ENCODE measurements at places on chromosomes 12 and 14.

GRCh38 chr12:95547522-95548055 is 3.7 kb downstream of the USP44 start:
- DNase-seq = no peak

GRCh38 chr12:10802587-10802986 is at the start of gene TAS2R7:
TSS of gene TAS2R7 (minus strand) at chr12:10802627. CDS start at chr12:10802570, 57 bp downstream.
- DNase-seq = no peak

DNA sequence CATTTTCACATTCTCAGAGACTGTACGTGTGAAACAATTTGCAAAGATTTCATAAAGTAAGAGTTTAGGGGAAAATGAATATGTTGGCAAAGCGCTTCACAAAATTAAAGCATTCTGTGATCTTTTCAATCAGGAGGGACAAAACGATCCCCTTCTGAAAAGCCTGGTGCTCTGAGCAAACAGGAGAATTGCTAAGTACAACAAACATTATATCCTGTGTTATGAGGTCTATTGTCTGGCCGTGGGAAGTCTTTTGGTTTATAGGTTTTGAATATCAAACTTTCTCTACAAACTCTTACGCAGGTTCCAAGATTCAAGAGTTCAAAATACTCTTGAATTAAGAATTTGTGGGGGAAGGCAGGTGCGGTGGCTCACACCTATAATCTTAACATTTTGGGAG is 7.2 kb upstream of the FOXN3 start:
- DNase-seq = no peak

GRCh38 chr14:104634886-104635570 is 30.5 kb upstream of the TMEM179 start:
- no peak for DNase-seq

- no peak for DNase-seq
These were observed 104.5 kb downstream of the PRKAB1 start for GRCh38 chr12:119772431-119772830.

- no peak for DNase-seq
These were observed 99.0 kb downstream of the LIN7A start for GRCh38 chr12:80838708-80839107.

GRCh38 chr14:103260629-103261124 is 73.4 kb upstream of the EIF5 start:
- DNase-seq = peak; percentile 29

- DNase-seq = no peak
These were observed 5.0 kb upstream of the RAB21 start for GRCh38 chr12:71749666-71750065.

GRCh38 chr12:32360956-32361355 is 38.4 kb upstream of the FGD4 start:
- DNase-seq = no peak

DNA sequence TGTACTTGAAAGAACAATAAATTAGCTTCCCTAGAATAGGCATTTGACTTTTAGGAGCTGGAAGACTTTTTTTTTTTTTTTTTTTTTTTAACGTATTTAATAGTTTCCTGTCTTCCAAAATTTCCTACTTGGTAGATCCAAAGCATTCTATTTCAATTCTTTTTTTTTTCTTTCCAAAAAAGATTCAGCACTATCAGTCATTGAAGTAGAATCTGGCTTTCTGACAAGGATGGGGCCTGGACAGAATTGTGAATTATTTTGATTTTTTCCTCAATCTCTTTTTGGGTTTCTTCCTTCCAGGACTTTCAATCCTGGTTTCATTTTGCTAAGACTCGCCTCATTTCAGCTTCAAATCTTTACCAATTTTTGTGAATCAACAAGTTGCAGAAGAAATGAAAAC is 21.2 kb downstream of the GNG2 start:
- no peak for DNase-seq

- DNase-seq = no peak
These were observed 171.4 kb downstream of the CRADD start for GRCh38 chr12:93848523-93849101.

DNA sequence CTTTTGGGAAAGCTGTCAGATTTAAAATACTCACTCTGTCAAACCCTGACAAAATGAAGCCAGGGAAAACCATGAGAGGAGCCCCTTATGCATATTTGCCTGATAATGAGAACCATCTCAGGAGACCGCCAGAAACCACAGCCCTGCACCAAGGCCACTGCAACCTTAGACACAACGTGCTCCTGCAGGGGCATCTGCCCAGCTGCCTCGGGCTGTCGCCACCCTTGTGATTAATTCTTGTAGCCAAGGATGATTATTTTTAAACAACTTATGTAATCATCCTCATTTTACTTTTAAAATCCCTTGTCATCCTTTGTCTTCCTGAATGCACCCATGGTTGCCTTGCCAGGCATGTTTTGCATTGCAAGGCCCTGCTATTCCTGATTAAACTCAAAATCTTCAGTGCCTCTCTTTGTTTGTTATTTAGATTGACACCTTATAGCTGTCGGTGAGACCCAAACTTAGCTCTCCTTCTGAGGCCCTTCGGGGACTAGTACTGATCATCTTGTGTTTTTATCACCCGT is 766.4 kb upstream of the TMEM132C start:
- DNase-seq = no peak

DNA sequence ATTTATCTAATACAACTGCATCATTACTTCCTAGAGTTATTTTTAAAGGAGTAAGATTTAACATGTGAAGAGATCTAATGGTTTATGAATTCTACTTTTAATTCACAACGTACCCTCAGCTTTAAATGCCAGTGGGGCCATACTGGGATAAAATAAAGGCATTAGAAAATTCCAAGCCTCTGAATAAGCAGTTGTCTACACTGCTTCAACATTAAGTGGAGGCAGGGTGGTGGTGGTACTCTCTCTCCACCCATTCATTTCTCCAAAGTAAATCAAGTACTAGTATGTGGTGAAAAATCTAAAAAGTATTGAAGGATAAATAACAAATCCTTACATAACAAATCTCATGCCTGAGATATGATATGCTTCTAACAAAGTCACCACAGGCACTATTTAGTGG is 52.4 kb downstream of the FERMT2 start:
- DNase-seq = no peak

DNA sequence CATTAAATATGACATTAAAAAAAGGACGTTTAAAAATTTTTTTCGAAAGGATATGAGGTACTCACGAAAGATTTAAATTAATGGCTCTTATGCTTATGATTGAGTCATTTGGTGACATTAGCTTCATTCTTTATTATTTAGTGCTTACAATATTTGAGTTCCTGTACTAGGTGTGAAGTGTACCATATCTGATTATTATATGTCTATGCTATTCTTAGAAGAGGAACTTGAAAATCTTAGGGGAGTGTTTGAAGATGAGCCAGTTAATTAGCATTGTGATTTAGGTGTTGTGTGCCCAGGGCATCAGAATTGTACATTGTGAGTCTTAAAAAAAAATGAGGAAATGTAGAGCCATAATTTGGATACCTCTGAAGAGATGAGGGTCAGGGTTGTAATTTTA is 118.6 kb downstream of the FUT8 start:
- no peak for DNase-seq

- no peak for DNase-seq
These were observed 150.0 kb downstream of the GPR65 start for GRCh38 chr14:88154926-88155325.

- no peak for DNase-seq
These were observed 47.3 kb upstream of the GTF2A1 start for GRCh38 chr14:81268016-81268416.

- DNase-seq = no peak
These were observed 11.5 kb downstream of the ISCA2 start for GRCh38 chr14:74504874-74505720.

- DNase-seq = no peak
These were observed 77.0 kb downstream of the MSRB3 start for GRCh38 chr12:65355461-65355860.

DNA sequence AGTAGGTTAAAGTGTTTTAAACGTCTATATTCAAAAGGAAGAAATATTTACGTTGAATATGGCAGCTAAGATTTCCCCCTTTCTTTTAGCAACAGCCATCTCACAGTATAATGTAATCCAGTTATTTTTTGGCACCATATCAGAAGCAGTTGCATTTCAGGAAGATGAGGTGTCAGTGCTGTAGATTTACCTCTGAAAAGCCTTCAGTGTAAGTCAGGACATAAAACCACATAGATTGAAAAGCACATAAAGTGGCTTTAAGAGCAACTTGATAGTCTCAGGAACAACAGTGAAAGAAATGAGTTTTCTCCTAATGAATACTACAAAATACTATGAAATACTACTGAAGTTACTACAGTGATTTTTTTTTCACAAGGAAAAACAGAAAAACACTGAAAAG is 6.9 kb downstream of the MLH3 start:
- DNase-seq = no peak

- DNase-seq = no peak
These were observed 38.7 kb downstream of the P2RX4 start for GRCh38 chr12:121248622-121249021.

GRCh38 chr12:126768517-126768916 is 1498.5 kb upstream of the TMEM132C start:
- no peak for DNase-seq

DNA sequence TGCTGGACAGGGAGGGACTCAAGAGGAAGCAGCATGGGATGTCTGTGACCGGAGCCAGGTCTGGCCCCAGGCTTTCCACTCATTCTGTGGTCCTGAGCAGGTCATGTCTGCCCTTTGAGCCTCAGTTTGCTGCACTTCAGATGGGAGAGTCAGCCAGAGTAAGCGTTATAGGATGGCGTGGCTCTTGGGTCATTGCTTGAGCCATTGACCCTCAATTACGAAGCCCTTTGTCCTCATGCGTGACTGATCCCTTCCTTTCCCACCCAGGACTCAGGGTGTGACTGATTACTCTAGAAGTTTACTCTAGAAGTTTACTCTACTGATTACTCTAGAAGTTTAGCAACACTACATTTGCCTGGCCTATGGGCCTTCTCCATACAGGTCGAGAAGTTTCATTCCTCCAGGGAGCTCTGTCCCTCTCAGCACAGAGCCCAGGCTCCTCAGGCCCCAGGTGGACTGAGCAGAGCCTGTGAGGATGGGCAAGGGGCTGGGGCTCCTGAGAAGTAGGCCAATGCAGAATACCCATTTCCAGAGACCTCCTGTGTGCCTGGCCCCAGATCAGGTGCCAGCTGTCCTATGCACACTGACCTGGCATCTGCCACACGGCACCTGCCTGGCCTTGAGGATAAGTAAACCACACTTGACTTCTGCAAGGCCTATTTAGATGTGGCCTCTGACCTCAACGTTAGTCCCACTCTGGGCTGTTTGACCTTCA is 7.6 kb upstream of the IFI27 start:
- no peak for DNase-seq

GRCh38 chr14:100333311-100333710 is 10.2 kb downstream of the SLC25A47 start:
- DNase-seq = no peak

DNA sequence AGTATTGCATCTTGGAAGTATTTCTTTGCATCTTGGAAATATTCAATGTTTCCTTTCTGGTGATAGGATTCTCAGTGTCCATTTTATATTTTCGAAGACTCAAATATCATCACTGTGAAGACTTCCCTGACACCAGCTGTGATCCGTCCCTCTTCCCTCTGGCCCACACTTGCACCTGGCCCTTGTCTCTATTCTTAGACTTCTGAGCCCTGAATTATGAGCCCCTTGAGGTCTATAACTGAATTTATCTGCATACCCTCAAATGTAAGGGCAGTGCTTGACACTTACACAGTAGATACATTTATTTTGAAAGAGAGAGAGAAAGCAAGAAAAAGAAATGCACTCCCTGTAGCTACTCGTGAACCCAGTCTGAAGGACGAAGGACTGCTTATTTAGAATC is 376.7 kb downstream of the ZFP36L1 start:
- no peak for DNase-seq

DNA sequence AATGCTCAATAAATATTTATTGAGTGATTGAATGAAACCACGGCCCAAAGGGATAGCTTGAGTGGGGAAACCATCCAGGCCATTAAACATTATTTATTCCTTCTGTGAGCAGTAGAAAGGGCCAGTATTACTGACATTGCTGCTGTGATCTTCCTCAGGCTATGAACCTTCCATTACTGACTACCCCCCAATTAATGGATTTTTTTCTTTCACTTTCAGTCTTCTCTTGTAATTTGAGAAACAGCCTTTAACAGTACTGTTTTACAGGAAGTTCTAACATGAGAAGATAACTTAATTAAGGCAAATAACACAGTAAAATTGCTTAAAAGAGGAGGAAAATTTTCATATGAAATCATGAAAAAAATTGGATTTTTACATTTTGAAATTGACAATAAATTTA is 629.5 kb downstream of the TRHDE start:
- DNase-seq = no peak

DNA sequence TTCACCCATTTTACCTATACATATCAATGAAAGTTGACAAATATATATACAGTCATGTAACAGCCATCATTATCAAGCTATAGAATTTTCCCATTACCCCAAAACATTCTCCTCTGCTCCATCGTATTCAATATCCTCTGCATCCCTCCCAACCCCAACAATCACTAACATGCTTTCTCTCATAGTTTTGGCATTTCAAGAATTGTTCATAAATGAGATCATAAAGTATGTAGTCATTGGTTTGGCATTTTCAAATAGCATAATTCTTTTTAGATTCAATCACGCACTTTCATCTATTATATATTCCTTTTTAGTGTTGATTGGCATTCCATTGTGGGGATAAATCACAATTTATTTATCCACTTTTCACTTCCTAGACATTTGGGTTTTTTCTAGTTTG is 866.0 kb upstream of the TMEM132C start:
- DNase-seq = no peak

DNA sequence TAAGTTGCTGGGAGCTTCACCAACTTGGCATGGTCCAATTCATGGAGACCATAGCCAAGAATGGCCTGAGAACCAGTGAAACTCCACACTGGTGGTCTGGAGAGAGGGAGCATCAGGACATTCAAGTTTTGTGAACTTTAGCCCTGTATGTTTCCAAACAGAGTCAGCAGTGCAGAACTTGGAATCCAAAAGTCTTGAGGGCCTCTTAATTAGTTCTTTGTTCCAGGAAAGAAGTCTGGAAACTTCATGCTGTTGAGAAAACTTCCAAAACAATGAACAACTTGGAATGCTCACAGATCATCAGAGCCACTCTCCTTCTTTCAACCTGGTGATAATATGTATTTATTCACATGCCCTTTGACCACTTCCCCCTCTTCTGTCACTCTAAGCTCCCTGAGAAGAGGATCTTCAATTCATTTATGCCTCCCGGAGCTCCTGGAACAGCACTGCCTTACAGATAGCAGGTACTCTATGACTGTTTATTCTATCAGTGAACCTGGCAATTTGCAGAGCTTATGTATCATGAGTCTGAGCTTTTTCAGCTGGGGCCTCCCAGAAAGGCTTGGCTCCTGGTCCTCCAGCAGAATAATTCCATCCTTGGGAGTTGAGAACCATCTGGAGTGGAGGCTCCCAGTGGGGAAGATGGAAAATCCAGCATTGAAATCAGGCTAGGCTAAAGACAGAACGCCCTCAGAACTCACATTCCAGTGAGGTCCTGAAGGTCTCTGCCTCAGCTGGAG is 191.4 kb downstream of the KTN1 start:
- no peak for DNase-seq
